A549 treated with GW870086 at 1 μM for 4 hours (cell line): ENCODE measurements at places on chromosomes 3 and 15. TPM values are rescaled to one million over a fixed set of nuclear protein-coding genes. Genes with fewer than 3 reads are reported as not detected.

OIP5 gene
- 13.3 to 15.9 TPM (median 14.6 TPM) in 5 replicates for total RNA-seq

GOLGA8S gene
- total RNA-seq: 0.07 to 0.19 TPM (median 0.17 TPM) in 5 replicates

LOXL1 gene
- total RNA-seq: 0.41 to 0.95 TPM (median 0.67 TPM) in 5 replicates

SLC22A13 gene
- total RNA-seq: 0.07 to 0.10 TPM in 2 of 5 replicates, not detected in the others

CLRN1 gene
- not detected in 5 replicates for total RNA-seq

LINGO1 gene
- total RNA-seq: 8.7 to 11.7 TPM (median 9.0 TPM) in 5 replicates

TNNC1 gene
- total RNA-seq: 1.1 to 1.9 TPM (median 1.6 TPM) in 5 replicates

SPCS1 gene
- total RNA-seq: 147 to 172 TPM (median 165 TPM) in 5 replicates

NPAP1 gene
- total RNA-seq: not detected in 5 replicates

C2CD4B gene
- total RNA-seq: 0.23 to 0.64 TPM (median 0.37 TPM) in 5 replicates

KLHL40 gene
- not detected in 5 replicates for total RNA-seq

TERB2 gene
- not detected in 5 replicates for total RNA-seq

THRB gene
- 1.1 to 1.4 TPM (median 1.3 TPM) in 5 replicates for total RNA-seq

RTP4 gene
- not detected in 5 replicates for total RNA-seq

ACVR2B gene
- 1.6 to 2.7 TPM (median 2.6 TPM) in 5 replicates for total RNA-seq

CCR3 gene
- total RNA-seq: not detected in 5 replicates

BMF gene
- total RNA-seq: 0.73 to 1.6 TPM (median 1.3 TPM) in 5 replicates

BCHE gene
- total RNA-seq: 0.73 to 1.2 TPM (median 1.0 TPM) in 5 replicates

IL16 gene
- 0.21 TPM in 1 of 5 replicates, not detected in the others for total RNA-seq

GPR160 gene
- total RNA-seq: 1.2 to 2.1 TPM (median 1.6 TPM) in 5 replicates

NOX5 gene
- total RNA-seq: 0.14 to 0.37 TPM (median 0.22 TPM) in 5 replicates

GP9 gene
- total RNA-seq: not detected in 5 replicates

C2CD4A gene
- 0.07 to 0.40 TPM (median 0.19 TPM) in 5 replicates for total RNA-seq

ANKRD28 gene
- total RNA-seq: 36.5 to 52.8 TPM (median 49.6 TPM) in 5 replicates

MYL3 gene
- total RNA-seq: 0.35 TPM in 1 of 5 replicates, not detected in the others

PRR23E gene
- total RNA-seq: not detected in 5 replicates
